ENCODE measurements at places on chromosomes 1 and 21. TPM values are rescaled to one million over a fixed set of nuclear protein-coding genes. Genes with fewer than 3 reads are reported as not detected.

GRCh38 chr21:29737186-29737585, 202.6 kb downstream of the GRIK1 start:
- DNase-seq: no peak

GRCh38 chr1:2474104-2474844, 1.8 kb upstream of the PLCH2 start:
- no peak for DNase-seq

DNA sequence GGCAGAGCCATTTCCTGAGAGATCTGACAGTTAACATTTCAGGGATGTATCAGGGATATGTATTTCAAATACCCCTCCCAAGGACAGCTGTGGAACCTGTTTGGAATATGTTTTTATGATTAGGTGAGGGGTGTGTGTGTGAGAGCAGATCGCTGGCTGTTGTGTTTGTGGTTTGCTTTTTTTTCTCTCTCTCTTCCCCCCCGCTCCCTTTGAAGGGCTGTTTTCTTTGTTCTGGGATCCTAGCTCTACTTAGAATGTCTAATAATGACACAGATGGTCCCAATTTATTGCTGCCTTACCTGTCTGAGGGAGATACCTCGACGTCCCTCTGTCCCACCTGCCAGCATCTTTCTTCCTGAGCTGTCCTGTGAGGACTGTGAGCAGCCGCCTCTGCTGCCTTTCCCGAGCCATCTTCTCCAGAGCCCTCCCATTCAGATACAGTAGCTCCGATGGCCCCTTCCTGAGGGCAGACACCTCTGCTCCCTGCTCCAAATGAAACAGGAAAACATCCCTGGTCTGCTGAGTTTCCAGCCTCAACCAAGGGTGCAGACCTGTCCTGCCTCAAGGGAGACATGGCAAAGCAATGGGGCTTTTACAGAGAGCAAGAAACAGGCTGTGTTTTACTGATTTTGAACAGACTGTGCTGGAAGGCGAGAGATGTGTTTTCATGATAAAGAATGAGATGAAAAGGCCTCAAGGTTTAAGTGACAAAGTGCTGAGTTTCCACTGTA, 138.0 kb upstream of the TNR start:
- DNase-seq: no peak

- no peak for DNase-seq
These were observed 86.8 kb downstream of the GDAP2 start for GRCh38 chr1:117842408-117843170.

GRCh38 chr1:110672001-110672752, 2.6 kb downstream of the KCNA3 start:
- DNase-seq: peak; percentile 64

DNA sequence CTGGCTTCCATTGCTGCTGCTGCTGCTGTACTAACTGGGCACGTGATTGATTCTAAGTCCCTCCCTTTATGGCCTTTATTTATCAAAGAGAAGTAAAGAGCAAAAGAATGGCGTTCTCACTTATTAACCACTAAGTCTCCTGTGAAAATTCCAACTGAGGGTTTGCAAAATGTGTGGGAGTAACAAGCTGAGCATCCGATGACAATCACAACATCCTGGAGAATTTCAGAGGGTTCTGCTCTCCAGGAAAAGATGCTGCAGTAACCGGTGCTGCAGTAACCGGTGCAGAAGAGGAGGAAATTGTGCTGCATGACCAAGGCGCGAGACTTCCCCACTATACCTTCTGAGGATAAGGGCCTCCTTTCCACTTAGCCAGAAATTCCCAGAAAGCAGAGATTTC, 12.7 kb upstream of the MX2 start:
- no peak for DNase-seq

GRCh38 chr1:203746281-203746680, 18.7 kb upstream of the LAX1 start:
- no peak for DNase-seq

- DNase-seq: no peak
These were observed 46.4 kb upstream of the S1PR1 start for GRCh38 chr1:101190441-101190840.

- no peak for DNase-seq
These were observed 714.1 kb upstream of the CHRM3 start for GRCh38 chr1:238672262-238672661.

DNA sequence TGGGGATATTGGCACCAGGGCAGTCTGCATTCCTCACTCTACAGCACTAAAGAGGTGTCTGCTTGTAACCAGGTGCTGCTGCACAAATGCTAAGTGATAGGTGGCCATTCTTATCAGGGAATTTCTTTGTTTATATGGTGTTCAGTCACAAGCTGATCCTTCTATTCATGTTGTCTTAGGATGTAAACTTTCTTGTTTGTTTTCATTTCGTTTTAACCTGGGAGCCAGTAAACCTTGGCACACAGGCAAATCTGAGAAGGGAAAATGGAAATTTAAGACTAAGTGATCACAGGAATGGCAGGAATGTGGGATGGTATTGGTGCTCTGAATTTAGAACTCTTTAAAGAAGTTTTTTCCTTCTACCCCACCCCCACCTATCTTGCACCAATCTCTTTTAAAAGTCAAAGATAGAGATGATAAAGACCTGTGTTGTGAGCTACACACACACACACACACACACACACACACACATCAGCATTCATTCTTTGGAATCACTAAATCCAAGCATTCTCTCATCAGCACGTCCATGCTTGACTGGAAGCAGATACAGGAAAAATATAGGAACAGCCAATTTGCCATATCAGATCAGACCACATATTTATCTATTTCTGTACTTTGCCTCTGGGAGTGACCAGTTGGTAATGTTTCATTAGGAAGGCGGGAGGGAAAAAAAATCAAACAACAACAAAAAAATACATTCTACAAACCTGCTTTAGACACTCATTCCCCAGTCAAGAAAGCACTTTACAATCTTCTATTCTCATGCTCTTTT, 451.4 kb upstream of the ADGRL2 start:
- DNase-seq: no peak

DNA sequence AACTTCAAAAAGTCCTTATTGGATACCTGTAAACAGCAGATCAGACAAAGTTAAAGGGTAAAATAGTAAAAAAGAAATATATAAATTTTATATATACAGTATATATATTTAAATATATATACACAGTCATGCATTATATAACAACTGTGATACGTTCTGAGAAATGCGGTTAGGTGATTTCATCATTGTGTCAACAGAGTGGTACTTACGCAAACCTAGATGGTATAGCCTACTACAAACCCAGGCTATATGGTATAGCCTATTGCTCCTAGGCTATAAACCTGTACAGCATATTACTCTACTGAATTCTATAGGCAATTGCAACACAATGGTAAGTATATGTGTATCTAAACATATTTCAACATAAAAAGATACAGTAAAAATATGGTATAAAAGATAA, 222.7 kb downstream of the NUF2 start:
- no peak for DNase-seq

DNA sequence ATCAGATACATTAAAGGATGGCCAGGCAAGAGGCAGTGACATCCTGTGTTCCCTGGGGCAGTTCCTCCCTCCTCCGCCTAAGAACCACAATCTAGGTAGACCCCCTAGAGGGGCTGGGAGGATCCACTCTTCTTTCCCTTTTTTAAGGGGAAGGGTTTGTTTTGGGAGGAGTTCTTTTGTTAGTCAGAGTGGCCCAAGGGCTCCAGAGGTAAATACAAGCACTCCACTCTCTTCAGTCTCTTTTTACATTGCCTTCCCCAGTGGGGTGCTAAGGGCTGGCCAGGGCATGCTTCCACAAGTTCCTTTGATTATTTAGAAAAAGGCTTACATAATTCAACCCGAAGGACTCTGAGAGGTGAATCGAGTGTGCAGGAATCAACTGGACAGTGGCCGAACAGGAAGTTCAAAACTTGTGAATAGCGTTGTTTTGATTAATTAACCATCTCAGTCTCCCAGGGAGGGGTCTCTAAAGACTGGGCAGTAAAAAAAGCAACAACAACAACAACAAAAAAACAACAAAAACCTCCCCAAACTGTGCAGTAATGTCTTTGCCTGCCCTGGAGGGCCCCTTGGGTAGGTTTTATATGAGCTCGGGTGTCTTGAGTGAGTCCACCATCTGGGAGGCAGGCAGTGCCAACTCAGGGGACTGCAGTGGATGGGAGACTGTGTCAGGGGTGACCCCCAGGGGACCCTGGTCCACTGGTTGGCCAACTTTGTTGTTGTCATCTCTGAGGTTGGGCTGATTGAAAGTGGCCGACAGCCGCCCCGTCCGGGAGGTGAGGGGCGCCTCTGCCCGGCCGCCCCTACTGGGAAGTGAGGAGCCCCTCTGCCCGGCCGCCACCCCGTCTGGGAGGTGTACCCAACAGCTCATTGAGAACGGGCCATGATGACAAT, 33.2 kb upstream of the ENO1 start:
- no peak for DNase-seq

DNA sequence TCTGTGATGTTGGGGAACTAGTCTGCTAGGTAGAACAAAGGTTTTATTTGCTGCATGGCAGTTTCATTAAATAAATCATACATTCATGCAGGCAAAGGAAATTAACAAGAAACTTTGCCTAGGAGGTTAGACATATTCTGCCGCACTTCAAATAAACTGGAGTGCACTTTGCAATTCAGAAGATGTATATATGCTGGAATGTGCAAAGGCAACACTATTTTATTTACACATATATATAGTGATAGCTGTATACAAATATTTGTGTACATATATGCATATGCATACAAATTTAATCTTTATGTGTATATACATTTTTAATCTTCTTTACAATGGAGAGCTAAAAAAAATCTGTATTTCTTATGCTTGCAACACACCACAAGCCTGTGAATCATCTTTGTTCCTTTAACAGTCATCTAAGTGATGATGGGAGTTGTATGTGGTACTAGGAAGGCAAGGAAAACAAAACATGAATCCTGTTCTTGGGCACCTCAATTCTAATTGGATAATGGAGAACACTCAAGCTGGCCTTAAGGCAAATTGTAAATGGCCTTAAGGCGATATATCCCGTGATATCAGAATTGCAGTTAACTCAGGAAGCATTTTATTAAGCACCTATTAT, 605.8 kb upstream of the CAMK1G start:
- no peak for DNase-seq

RABIF gene
- total RNA-seq: 14.0 TPM

SEC16B gene
- total RNA-seq: not detected

ABCG1 gene
- 3.7 TPM for total RNA-seq
